ENCODE measurements at places on chromosomes 2 and 18.
A peak's percentile ranks its signal among the peaks of the same experiment; 100 is the strongest.

- DNase-seq = no peak
Observed at GRCh38 chr18:76364282-76365259, 130.5 kb downstream of the ZNF516 start.

DNA sequence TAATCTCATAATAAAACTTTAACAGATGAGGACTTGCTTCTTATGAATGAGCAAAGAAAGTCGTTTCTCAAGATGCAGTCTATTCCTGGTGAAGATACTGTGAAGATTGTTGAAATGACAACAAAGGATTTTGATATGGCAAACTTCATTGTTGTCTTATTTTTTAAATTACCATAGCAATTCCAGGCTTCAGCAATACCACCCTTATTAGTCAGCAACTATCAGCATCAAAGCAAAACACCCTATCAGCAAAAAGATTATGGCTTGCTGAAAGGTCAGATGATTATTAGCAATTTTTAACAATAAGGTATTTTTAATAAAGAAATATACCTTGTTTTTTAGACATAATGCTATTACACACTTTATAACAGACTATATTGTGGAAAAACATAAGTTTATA lies 88.3 kb downstream of the COL5A2 start:
- DNase-seq = no peak

GRCh38 chr2:239401881-239402233 lies 1.0 kb upstream of the HDAC4 start:
- no peak for DNase-seq

- no peak for DNase-seq
Observed at GRCh38 chr18:8991155-8991554, 111.3 kb upstream of the NDUFV2 start.

DNA sequence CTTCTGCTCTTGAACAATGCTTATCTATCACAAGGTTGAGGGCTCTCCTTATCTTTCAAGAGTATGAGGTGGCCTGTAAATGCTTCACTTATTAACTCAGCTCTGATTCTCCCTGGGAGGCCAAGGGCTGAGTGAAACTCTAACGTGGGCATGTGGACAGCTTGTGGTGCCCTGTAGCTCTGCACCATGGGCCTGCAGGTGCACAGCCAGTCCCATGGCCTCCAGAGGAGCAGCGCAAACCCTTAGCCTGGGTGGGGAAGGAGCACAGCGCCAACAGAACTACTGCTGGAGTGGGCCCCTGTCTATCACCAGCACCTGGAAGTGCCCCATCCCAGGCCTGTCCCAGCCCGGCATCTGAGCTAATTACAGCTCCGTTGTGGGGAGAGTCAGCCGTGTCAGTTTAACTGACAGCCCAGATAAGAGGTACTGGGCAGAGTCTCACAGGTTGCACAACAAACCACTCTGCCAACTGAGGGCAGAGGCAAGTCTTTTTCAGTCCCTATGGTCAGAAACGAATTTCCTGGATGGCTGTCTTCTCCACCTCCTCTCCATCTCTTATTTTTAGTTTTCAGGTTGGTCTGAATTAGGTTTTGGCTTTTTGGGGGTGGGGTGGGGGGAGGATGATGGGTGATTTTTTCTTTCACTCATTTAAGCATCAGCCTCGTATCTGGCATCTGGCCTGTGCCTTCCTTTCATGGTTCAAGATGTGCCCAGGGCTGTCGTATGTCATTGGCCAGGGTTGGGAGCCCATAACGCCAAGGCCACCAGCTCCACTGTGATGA lies 219.5 kb downstream of the BCL2 start:
- DNase-seq = no peak

DNA sequence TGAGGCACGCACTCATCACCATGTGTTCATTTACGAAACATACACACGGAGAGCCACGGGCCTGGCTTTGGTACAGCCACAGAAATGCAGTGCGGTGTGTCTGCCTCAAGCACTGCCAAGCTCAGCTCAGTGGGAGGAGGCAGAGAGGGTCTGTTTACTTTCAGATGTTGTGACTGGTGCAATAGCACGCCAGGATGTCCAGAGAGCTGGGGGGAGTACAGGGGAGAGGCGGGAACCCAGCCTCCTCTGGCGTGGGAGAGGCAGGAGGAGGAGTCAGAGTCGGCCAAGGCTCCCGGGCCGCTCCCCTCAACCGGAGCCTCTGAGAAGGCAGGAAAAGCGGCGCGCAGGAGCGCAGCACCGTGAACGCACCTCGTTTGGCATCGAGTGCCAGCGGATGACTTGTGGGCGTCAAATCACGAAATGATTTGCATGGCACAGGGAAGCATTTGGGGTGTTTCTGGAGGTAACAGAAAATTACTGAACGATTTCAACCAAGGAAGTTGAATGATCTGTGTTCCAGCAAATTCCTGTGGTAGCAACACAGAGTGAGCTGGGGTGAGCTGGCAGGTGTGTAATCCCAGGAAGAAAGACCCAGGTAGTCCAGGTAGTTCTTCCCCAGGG lies 143.0 kb downstream of the ZNF516 start:
- DNase-seq = peak; percentile 42

DNA sequence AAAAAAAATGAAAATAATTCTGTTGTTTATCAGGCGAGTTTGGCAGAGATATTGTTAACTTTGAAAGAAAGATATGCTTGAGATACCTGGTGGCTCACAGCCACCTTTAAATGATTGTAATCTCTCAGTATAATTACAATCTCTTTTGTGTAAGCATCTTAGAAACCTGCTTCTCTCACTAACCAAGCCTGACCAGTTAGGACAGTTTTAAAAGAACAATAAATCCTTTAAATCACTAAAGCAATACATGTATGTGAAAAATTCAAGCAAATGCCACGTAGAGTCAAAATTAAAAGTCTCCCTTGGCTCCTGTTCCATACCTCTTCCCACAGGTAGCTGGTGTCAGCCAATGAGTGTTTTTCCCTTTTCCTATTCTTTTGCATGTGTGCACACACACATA lies 15.7 kb upstream of the SGPP2 start:
- no peak for DNase-seq

GRCh38 chr2:145622285-145622684 lies 1102.4 kb upstream of the ZEB2 start:
- no peak for DNase-seq

DNA sequence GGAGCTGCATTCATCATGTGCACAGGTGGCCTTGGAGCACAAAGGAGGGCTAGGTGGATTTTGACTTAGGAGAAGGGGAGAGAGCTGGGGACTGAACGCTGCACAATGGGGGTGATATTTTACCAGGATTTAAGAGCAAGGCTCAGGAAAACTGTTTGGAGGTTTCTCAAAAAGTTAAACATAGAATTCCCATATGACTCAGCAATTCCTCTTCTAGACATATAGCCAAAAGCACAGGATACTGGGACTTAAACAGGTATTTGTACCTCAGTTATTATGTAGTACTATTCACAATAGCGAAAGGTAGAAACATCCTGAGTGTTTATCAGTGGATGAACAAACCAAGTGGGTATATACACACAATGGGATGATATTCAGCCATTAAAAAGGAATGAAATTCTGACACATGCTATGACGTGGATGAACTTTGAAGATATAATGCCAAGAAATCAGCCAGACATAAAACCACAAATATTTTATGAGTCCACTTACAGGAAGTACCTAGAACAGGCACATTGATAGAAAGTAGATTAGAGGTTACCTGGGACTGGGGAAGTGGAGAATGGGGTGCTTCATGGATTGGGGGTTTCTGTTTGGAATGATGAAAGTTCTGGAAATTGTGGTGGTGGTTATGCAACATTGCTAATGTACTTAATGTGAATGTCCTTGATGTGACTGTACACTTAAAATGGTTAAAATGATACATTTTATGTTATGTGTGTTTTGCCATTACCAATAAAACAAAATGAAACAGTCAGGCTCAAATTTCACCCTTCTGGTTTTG lies 216.9 kb downstream of the HAUS1 start:
- no peak for DNase-seq

DNA sequence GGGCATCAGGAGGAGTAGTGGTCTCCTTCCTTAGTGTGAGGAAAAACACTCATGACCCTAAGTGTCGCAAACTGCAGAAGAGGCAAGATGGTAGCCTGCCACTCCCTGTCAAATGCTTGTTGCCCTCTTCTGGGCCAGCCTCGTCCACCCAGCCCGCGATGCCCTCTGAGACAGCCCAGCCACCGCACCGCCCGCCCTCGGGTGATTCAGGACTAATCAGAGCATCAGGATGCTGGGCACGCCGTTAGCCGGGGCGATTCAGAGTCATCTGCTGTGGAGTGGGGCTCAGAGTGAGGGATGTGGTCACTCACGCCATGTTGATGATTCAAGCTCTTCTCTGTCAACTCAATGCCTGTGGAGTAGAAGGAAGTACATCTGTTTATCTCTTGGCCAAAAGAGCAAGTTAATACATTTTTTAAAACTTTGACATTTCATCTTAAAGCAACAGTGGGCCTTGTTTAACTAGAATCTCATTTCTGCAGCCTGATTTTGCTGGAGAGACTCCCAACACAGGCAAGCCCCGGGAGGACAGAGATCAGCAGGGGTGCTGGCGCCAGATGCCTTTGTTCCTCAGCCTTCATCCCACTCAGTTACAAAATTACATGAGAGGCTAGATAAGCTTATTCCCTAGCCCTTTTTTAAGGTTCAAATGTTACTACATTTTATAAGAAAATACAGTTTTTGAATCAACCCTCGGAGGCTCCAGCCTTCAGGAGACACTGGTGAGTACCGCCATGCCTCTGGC lies 79.0 kb downstream of the TMEM18 start:
- no peak for DNase-seq

DNA sequence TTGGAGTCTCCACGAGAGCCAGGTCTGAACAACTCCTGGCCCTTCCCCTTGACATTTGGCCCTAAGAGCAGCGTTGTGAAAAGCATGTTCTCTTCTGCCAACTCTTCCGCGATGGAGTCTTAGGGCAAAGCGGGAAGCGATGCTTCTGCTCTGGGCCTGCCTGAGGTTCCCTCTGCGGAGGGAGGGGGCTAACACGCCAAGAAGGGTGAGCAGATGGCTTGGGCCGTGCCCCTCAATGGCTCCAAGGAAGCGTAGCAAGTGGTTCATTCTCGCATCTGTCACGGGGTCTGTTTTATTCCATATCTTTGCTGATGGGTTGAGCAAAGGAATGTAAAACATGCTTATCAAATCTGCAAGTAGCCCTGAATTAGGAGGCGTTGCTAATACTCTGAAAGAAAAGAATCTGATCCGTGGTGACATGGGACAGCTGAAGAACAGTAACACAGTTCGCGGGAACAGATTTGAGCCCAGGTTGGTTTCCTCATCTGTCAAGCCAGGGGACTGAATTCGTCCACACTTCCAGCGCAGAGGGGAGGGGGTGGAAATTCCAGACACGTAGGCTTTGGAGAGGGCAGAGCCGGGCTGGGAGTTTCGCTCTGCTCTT lies 38.0 kb downstream of the DNMT3A start:
- peak; percentile 50 for DNase-seq

- no peak for DNase-seq
Observed at GRCh38 chr2:41912337-41912736, 135.5 kb upstream of the PKDCC start.

- DNase-seq = no peak
Observed at GRCh38 chr2:46997884-46998283, 82.3 kb upstream of the MCFD2 start.

DNA sequence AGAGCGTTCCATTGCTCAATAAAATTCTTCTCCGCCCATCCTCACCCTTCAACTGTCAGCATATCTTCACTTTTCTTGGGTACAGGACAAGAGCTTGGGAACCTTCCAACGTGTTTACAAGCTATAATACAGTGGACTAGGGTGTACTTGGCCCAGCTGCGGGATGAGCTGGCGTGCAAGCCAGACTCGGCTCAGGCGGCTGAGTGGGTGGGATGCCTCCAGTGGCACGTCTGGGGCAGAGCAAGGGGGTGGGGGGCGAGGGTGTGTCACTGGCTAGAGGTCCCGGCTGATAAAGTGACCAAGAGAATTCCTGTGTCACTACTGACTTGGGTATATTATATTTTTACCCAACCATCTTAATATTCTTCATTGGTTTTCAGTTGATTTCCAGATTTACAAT lies 179.7 kb downstream of the EVA1A start:
- DNase-seq = no peak

DNA sequence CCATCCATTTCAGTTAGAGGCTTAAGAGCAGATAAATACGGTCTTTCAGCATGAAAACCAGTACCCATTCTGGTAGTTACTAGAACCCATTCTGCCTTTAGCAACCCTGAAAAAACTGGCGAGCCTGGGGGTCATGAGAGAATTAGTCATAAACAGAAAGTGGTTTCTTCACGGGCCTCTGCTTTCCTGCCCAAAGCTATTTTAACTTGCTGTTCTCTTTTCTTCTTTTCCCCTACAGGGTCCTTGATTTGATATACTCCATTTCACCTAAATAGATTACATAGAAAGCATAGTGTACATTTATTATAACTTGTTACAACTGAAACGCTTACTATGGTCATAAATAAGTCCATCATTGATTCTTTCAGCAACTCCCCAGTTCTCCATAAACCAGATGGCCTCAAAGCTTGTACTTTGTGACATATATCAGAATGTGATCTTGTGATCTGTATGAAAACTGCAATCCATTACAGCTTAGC lies 48.3 kb downstream of the WDFY1 start:
- no peak for DNase-seq

DNA sequence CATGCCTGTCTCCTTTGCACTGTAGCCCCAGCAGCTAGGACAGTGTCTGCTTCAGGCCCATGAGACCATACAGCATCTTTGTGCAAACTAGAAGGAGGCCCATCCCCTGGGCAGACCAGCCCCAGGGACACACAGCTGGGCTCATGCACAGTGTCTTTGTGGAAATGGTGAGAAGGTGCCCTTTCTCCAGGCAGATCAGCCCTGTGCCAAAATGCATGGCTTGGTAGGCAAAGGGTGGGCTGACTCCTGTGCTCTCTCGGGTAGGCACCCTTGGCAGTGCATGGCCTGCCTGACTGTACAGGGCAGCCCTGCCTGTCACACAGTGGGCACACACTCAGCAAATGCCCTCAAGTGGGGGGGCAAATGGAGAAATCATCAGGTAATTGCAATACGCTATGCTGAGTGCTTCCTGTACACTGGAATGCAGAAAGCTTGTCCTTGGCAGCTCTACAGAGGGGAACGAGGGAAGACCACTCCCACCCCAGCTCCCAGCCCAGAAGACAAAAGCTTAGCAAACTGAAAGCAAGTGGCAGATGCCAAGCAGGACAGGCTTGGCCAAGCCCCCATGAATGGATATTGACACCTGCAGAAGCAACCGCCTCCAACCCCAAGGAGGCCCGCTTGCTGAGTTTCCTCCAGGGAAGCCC lies 21.6 kb downstream of the TNS1 start:
- DNase-seq = no peak

GRCh38 chr18:5294113-5294456 lies 1.4 kb downstream of the ZBTB14 start:
- no peak for DNase-seq

Data from Ammon's horn (tissue), 1 donor.